Activated T-helper 9 cell treated with anti-CD3 and anti-CD28 coated beads, Interleukin-2, amount 50 U/mL, for 16 hours (primary cell): ENCODE measurements at places on chromosomes 5 and 9.

- DNase-seq = peak; percentile 39
These were observed 68.4 kb downstream of the ANKRD33B start for GRCh38 chr5:10632110-10632761.

DNA sequence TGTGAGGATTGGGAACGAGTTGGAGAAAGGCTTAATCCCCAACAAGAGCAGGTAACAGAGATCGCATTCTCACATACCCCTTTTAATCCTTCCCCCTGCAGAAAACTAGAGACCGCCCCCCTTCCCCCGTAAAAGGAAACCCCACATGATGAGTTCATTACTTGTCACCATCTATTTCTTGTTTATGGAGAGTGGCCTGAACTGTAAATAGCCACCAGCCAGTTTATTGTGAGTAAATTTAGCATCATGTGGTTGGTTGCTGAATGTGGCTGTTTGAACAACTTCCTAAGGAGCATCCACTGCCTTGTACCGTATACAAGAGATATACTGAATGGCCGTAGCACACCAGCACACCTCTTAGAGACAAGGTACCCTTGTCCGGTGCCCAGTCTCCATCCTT, 62.1 kb downstream of the TJP2 start:
- DNase-seq = no peak

GRCh38 chr9:117278471-117279035, 136.3 kb downstream of the ASTN2 start:
- DNase-seq = no peak

DNA sequence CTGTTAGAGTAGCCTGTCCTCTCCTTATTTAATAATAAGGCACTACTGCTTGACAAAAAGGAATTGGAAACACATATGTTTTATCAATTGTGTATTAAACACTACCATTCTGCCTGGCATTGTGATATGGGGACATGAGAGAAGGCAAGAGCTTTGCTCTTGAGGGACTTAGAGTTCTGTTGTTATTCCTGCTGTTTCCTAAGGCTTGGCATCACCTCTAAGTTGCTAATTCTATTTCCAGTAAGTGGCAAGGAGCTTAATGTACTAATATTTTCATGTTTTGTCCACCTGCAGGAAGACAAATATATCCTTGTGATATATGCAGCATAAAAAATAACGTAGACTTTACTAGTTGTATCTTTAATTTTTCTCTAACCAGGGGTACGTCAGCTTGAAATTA, 12.6 kb downstream of the HMGCR start:
- DNase-seq = no peak

GRCh38 chr9:129854588-129855110, 19.4 kb downstream of the USP20 start:
- DNase-seq = no peak

GRCh38 chr9:77808751-77809081, 160.6 kb upstream of the GNA14 start:
- no peak for DNase-seq

DNA sequence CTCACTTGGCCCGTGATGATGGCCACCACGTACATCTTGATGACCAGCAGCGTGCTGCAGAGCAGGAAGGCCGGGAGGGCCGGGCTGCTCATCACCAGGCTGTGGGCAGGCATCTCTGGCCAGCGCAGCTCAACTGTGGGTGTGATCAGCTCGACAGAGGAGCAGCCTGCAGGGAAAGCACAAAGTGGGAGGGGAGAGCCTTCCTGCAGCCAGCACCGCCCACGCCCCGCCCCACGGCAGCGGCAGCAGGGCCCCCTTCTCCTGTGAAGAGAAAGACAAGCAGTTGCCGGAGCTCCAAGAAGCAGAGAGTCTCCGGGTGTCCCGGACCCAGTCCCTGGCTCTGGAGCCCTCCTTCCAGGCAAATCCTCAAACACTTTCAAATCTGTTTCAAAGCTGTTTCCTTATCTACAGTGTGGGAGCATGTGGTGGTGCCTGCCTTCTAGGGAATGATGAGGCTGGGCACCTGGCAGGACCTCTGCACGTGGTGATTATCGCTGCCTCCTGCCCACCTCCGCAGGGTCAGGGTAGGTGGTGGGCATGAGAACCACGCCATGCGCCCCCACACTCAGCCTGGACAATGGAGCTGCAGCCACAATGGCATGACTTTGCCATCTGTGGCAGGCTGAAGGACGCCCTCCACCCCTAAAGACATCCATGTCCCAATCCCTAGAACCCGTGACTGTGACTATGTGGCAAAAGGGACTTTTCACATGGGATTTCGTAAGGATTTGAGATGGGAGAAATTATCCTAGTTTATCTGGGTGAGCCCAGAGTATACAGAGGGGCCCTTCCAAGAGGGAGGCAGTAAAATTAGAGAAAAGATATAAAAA, at the start of gene PTGES:
Gene PTGES, minus strand, starts transcription at position 143 of the 830 bp plus-strand sequence. Its CDS starts 30 bp downstream, at position 113.
- no peak for DNase-seq

- no peak for DNase-seq
These were observed 466.8 kb downstream of the DMAC1 start for GRCh38 chr9:7332780-7333179.

DNA sequence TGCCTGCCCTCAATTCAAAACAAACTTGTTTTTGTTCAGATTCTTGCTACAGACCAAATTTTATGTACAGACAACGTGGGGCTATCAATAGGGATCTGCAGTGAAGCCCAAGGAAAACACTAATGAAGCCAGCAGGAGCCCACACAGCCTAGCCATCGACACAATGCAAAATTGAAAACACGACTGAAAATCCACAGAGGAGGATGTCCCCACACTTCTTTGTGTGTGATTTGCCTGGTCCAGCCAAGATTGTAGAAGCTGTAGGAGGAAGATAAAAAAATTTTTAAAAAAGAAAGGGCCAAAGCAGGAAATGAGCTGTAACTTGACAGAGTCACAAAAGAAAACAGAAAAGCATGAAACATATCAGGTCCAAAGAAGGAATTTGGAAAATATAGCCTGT, 34.8 kb downstream of the HTR4 start:
- no peak for DNase-seq
